ENCODE measurements at places on chromosomes 13 and 19.

DNA sequence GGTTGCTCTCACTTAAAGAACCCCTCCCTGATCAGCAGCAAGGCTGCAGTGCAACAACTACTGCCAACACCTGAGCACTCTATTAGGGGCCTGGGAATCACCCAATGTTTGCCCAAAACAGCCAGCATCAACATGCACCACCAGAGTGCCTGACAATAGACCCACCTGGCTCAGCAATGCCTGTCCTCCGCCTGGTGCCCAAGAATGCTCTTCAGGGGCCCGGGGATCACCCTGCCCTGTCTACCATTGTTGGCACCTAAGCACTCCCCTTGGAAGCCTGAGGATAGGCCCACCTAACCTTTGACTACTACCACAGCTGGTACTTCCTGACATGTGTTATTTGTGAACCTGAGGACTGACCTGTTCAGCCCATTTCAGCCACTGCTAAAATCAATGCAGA lies 1363.1 kb upstream of the PRR20A start:
- no peak for DNase-seq

GRCh38 chr19:33731881-33732280 lies 64.8 kb upstream of the KCTD15 start:
- no peak for DNase-seq

GRCh38 chr19:43983544-43983911 lies 460 bp upstream of the ZNF155 start:
- DNase-seq: no peak

- DNase-seq: no peak
Measured at GRCh38 chr13:40109351-40109844, 453.9 kb downstream of the COG6 start.

GRCh38 chr13:112259511-112259910 lies 116.6 kb upstream of the SPACA7 start:
- no peak for DNase-seq

- DNase-seq: no peak
Measured at GRCh38 chr19:16736709-16737108, 17.1 kb downstream of the NWD1 start.
